ENCODE measurements at places on chromosomes 12 and 14.

GRCh38 chr14:74400919-74401503 lies 25.0 kb downstream of the SYNDIG1L start:
- no peak for DNase-seq

- no peak for DNase-seq
These were observed 41.6 kb downstream of the DUSP16 start for GRCh38 chr12:12521044-12521485.

DNA sequence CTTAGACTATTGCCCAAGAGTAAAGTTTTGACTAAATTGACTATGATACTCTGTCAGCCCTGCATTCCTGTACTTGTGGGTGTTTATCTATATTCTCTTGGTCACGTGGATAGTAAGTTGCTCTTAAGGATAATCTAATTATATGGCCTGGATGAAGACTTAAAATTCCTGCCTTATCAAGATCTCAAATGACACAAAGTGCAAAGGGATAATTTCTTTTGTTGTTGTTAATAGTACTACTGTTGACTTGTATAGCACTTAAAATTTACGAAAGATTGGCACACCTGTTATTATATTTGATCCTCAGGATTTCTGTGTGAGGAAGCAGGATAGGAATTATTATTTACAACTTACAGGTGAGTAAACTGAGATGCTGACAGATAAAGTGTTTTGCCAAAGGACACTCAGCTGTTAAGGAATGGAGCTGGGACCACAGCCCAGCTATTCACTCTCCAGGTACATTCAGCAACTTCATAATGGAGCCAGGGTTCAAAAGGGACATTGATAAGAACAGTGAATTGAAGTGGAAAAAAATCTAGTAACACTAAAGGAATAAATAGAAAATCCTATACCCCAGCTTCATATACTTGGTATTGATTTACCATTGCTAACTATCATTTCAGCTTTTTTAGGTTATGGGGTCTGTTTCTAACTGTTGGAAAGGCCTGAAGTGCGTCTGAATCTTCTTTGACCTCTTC lies 53.4 kb upstream of the EVL start:
- no peak for DNase-seq

DNA sequence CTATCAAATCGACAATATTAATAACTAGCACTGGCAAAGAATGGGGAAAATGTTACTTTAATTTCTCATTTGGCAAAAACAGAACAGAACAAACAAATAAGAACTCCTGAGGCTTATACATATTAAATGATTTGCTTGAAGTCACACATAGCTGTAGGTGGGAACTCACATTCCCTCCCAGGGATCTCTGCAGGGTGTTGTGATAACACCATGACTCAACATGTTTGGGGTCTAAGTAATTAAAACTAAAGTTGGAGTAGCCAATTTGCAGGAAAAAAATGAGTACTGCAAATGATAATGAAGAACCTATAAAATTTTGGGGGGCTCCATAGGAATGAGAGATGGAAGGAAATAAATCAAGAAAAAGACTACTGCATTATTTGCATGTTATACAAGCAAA lies 27.5 kb downstream of the UNC79 start:
- DNase-seq = no peak

GRCh38 chr14:105888784-105889665 lies 362.6 kb downstream of the TMEM121 start:
- DNase-seq = no peak

- DNase-seq = no peak
These were observed 520 bp upstream of the MON2 start for GRCh38 chr12:62466018-62466593.

DNA sequence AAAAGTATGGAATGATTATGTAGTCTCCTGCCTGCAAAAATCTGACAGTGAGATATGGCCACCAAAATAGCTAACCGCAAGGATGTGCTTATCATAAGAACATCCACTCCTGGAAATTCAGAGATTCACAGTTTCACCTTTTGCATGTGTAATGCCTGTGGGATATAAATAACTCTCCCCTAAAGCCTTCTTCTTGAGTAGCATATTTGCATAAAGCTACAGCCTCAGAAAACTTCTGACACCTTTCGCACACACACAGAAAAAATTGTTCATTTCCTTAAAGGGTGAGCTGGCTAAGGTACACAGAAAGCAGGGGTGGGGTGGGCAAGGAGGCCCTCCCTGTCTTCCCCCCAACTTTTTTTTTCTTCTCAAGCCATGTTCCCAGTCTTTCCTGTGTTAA lies 3.1 kb upstream of the IGF1 start:
- no peak for DNase-seq

DNA sequence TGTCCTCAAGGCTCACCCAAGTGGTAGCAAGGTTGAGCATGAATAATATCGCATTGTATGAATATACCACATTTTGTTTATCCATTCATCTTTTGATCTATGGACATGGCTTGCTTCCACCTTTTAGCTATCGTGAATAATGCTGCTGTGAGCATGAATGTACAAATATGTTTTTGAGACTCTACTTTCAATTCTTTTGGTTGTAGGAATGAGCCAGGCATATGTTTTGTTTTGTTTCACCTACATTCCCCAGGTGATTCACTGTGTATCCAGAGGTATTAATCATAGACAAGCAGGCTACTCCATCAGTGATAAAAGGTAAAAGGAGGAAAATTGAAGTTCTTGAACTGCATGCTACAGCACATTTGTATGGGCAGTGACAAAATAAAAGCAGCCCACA lies 35.8 kb downstream of the CDKL1 start:
- no peak for DNase-seq

Data from stimulated activated CD8-positive, alpha-beta memory T cell treated with anti-CD3 and anti-CD28 coated beads, Interleukin-4, amount 100 ng/mL, for 1 hour (primary cell).